ENCODE measurements at places on chromosomes 1 and 21. TPM values are rescaled to one million over a fixed set of nuclear protein-coding genes. Genes with fewer than 3 reads are reported as not detected.
A peak's percentile ranks its signal among the peaks of the same experiment; 100 is the strongest.

USH2A gene
- total RNA-seq = not detected

- peak; percentile 50 for DNase-seq
- H3K36me3 ChIP-seq = no peaks in the 10 kb centered on the region
- no peaks in the 10 kb centered on the region for H3K4me1 ChIP-seq
- H3K27me3 ChIP-seq = no peaks in the 10 kb centered on the region
- no peak overlapping the region for H3K4me3 ChIP-seq
Measured at GRCh38 chr21:38797470-38797869, 8.3 kb upstream of the ETS2 start.

ETNK2 gene
- total RNA-seq = 11.7 TPM

KCNJ10 gene
- not detected for total RNA-seq

DNA sequence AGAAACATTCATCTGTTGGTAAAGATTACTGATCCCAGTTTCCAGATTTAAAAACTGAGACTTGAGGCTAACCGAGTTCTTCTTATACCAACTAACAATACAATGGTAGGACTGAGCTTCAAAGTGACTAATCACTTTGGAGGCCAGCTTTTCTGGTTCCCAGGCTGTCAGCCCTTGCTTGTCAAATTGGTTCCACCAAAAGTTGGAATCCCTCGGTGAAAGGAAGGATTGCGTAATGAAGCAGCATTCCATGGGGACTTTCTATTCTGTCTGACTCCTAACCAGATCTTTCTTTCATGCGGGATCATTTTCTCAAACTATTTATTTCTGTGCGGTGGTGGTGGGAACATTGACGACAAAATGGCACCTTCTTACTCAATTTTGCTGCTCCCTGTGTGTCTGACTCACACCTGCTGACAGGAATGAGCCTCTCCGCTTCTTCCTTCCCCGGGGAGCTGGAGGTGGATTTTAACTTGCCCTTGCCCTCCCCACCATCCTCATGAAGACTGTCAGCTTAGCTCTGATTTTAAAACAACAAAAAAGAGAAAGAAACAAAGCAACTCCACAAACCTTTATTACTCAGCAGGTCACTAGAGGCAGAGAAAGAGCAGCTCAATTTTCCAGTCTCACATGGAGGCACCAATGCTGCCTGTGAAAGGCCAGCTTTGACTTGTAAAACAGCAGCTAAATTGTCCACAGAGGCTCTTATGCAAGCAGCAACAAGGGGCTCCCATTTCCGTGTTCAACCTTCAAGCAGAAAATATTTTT lies 32.9 kb upstream of the RASAL2 start:
- no peaks in the 10 kb centered on the region for H3K36me3 ChIP-seq
- no peaks in the 10 kb centered on the region for H3K27me3 ChIP-seq
- DNase-seq = no peak
- H3K27ac ChIP-seq = no peak overlapping the region
- no peaks in the 10 kb centered on the region for H3K4me1 ChIP-seq

GRCh38 chr1:180510882-180511281 lies 8.5 kb upstream of the ACBD6 start:
- peaks cover 7% of the 10 kb centered on the region for H3K27me3 ChIP-seq
- no peak overlapping the region for H3K4me3 ChIP-seq
- no peak for DNase-seq
- H3K36me3 ChIP-seq = no peaks in the 10 kb centered on the region

GRCh38 chr1:41500378-41500777 lies 15.9 kb upstream of the EDN2 start:
- no peak overlapping the region for H3K27ac ChIP-seq
- peaks cover 3% of the 10 kb centered on the region for H3K27me3 ChIP-seq
- peaks cover 13% of the 10 kb centered on the region for H3K4me1 ChIP-seq
- DNase-seq = no peak
- H3K4me3 ChIP-seq = no peak overlapping the region

- H3K27ac ChIP-seq = no peak overlapping the region
- no peaks in the 10 kb centered on the region for H3K36me3 ChIP-seq
- no peak for DNase-seq
- no peaks in the 10 kb centered on the region for H3K27me3 ChIP-seq
- H3K4me1 ChIP-seq = peaks cover 28% of the 10 kb centered on the region
- peak overlapping the region; percentile 82 for H3K4me3 ChIP-seq
Measured at GRCh38 chr1:45490121-45490625, 790 bp downstream of the TESK2 start.

FAM43B gene
- not detected for total RNA-seq

- H3K36me3 ChIP-seq = no peaks in the 10 kb centered on the region
- DNase-seq = no peak
- no peak overlapping the region for H3K4me3 ChIP-seq
- H3K4me1 ChIP-seq = no peaks in the 10 kb centered on the region
Measured at GRCh38 chr1:8077120-8077573, 51.0 kb upstream of the ERRFI1 start.

- no peak for DNase-seq
- no peaks in the 10 kb centered on the region for H3K4me1 ChIP-seq
- H3K27ac ChIP-seq = no peak overlapping the region
- H3K4me3 ChIP-seq = no peak overlapping the region
- H3K36me3 ChIP-seq = no peaks in the 10 kb centered on the region
- H3K27me3 ChIP-seq = no peaks in the 10 kb centered on the region
Measured at GRCh38 chr1:217586586-217586985, 44.3 kb downstream of the GPATCH2 start.

GRCh38 chr21:33401630-33401992 lies 1.6 kb upstream of the IFNGR2 start:
- H3K27me3 ChIP-seq = no peaks in the 10 kb centered on the region
- no peak overlapping the region for H3K4me3 ChIP-seq
- no peak overlapping the region for H3K27ac ChIP-seq
- peaks cover 35% of the 10 kb centered on the region for H3K4me1 ChIP-seq
- H3K36me3 ChIP-seq = no peaks in the 10 kb centered on the region

All from CD4-positive, alpha-beta T cell (primary cell).